ENCODE measurements at places on chromosomes 5 and 9.
A peak's percentile ranks its signal among the peaks of the same experiment; 100 is the strongest.

- DNase-seq, result no peak
Observed at GRCh38 chr5:143055596-143056338, 285.6 kb downstream of the ARHGAP26 start.

GRCh38 chr5:141003791-141004611 is 37.7 kb downstream of the PCDHAC2 start:
- peak; percentile 43 for DNase-seq

- DNase-seq, result no peak
Observed at GRCh38 chr9:114518120-114518519, 12.8 kb upstream of the WHRN start.

- no peak for DNase-seq
Observed at GRCh38 chr5:159671886-159672285, 244.4 kb upstream of the ADRA1B start.

DNA sequence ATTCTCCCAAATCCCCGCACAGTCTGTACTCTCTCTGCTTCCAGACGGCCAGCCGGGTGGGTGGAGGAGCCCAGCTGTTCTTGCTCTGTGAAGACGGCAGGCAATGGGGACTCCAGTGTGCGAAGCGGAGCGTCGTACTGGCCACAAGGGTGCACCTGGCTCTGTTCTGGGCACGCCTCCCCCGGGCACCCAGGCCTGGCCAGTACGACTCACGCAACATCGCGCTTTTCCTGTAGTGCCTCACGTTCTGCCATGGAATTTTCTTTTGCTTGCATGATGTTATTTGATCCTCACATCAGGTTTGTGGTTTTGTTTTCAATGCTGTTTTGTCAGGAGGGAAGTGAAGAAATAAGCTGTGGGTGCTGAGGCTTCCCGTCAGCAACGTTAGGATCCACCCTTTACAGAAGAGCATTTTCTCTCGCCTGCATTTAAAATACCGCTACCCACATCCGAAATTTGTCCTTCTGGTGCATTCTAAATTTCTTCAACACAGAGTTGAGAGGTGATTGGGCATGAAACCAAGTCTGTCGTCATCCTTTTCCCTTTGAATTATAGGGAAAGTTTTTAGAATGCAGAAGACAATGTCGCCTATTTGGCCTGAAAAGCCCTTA is 311.7 kb downstream of the TRIM36 start:
- DNase-seq, result peak; percentile 41

GRCh38 chr5:68290260-68290674 is 74.7 kb downstream of the PIK3R1 start:
- no peak for DNase-seq

DNA sequence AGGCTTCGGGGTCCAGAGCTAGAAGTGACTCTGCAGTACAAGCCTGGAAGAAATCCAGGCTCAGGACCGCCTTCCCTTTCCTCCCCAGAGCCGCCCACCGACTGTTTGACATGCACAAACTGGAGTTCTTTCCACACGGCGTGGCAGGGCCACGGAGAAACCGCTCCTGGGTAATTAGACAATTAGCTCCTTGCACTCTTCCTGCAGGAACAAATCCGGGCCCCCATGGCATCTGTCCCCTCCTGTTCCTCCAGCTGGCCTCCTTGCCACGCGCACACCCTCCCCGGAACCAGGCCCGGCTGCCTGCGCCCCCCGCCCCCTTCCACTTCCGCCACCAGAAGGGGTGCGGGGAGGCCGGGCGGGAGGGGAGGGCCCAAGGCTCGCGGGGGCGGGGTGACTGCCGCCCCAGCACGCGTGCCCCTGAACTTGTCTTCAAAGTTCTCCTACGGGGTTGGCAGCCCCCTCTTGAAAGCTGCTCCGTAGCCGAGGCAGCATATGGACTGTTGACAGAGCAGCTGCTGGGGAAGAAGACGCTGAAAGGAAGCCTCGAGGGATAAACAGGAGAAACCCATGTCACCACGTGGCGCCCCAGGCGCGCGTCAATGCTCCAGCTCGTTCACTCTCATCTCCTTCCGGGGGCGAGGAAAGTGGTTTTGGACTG is 74.3 kb downstream of the SEC61B start:
- DNase-seq, result no peak

DNA sequence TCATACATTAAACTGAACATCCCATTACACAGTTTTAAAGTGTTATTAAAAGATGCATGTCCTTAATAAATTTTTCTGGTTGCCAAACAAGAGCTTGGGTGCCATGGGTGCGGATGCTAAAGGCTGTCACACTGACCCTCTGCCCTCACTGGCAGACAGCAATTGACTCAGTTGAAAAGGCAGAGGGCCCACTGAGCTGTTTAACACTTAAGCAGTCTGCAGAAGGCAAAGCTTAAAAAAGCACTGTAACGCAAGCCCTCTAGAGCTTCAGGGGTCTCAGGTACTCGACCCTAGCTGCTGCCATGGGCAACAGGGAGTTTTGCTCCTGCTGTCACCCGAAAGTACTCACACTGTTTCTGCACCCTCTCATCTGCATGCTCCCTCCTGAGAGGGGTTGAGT is 726.4 kb upstream of the TYRP1 start:
- no peak for DNase-seq

GRCh38 chr5:6461006-6461405 is 12.3 kb downstream of the UBE2QL1 start:
- no peak for DNase-seq

DNA sequence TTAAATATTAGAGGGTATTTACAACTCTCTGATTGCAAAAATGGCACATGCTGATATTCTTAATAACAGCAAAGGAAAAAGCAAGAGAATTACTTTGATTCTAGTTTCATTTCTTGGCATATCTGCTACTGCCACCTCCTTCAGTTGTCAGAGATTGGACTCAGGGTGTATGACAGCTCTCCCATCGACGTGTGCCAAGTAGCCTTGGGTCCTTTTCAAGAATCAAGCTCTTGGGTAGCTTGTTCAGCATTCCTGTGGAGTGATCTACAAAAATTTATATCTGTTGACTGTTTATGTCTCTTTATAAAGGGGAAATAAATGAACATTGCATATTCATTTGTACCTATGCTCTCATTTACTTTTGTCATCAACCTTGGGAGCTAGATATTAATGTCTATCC is 315.6 kb downstream of the PRR16 start:
- no peak for DNase-seq

DNA sequence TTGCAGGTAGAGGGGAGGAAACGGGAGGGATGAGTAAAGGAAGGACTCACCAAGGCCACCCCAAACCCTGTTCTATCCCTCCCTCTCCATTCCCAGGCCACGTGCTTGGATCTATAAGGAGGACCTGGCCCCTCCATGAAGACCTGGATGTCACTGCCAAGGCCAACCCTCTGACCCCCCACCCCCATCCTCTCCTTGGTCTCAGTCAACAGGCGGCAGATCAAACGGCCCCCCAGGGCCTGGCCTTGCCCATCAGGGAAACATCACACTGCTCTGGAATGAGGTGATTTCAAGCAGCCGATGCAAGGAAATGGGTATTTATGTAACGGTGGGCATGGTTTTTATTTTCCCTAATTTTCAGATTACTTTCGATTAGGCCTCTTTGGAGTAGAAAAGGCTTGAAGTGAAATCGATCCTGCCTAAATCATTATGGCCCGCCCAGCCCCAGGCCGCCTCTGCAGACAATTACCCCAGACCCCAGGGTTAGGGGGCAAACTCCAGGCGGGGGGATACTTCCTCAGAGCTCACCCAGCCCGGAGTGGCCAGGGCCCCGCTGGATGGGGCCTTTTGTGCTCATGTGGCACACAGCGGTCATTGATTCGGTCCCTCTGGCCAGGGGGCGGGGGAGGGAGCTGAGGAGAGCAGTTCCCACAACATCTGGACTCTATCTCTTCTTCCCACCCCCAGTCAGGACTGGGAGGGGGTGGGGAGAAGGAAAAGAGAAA is 125.3 kb downstream of the PHF2 start:
- DNase-seq, result no peak

DNA sequence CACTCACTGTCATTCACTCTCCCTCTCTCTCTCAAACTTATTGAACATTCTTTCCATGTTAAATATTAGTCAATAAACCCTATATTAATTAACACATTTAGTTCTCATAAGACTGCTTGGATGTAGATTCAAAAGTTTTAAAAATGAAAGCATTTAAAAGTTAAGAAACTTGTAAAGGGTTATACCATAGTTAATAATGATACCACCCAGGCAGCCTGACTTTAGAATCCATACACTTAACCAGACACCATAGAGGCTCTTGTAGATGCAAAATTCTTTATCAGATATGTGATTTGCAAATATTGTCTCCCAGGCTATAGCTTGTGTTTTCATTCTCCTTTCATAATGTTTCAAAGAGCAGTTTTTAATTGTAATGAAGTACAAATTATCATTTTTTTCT is 335.8 kb upstream of the ACTBL2 start:
- DNase-seq, result no peak

- DNase-seq, result no peak
Observed at GRCh38 chr9:106857811-106858470, 5.0 kb upstream of the ZNF462 start.

DNA sequence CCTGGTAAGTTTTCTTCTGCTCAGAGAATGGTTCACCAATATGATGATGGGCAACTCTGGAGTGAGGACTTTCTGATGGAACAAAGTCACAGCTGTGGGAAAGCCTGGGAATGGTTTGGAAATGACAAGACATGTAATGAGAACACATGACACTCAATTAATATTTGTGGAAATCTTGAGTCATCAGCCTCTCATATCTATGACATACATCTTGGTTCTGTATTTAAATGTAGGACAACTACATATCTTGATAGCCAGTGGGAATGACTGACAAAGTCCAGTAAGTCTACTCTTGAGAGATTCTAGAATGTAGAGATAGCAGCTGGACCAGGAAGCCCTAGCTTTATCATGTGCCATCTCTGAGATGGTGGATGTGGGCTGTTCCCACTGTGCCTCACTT is 85.5 kb downstream of the PALM2AKAP2 start:
- no peak for DNase-seq

GRCh38 chr5:136047858-136048257 is 19.1 kb downstream of the TGFBI start:
- no peak for DNase-seq

DNA sequence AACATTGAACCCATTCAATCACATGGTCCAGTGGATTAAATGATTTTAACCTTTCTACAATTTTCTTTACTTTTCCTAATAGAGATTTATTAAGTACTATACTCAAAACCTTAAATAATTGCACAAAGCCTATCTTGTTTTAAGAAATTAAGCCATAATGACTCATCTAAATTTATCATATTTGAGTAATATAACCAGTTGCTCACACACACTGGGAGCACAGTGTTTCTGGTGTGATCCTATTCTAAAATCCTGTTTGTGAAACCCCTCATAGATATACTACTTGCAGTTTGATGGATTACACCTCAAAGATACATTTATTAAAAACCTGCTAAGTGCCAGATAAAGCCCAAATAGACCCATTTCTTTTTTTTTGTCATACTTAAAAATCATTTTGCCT is 668.3 kb upstream of the CDH18 start:
- no peak for DNase-seq

- DNase-seq, result no peak
Observed at GRCh38 chr5:123351820-123352219, 71.4 kb downstream of the CEP120 start.

DNA sequence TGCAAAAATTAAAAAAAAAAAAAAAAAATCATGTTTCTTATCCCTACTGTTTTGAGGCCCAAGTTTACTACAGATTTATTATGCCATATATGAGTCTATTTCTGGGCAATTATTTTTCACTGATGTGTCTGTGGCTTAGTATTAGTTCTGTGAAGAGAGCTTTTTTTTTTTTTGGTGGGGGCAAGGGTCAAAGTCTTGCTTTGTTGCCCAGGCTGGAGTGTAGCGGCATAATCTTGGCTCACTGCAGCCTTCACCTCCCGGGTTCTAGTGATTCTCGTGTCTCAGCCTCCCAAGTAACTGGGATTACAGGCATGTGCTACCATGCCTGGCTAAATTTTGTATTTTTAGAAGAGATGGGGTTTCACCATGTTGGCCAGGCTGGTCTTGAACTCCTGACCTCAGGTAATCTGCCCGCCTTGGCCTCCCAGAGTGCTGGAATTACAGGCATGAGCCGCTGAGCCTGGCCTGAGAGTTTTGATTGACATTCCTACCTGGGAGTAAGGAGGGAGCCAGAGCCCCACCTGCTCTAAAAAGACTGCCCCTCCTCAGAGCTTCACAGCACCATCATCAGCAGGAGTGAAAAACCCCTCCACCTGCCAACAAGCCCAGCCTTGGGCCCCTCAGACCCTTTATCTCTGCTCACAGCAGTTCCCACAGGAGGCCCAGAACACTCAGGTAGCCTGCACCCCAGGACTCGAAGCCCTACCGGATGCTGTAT is 36.1 kb upstream of the JADE2 start:
- DNase-seq, result no peak

DNA sequence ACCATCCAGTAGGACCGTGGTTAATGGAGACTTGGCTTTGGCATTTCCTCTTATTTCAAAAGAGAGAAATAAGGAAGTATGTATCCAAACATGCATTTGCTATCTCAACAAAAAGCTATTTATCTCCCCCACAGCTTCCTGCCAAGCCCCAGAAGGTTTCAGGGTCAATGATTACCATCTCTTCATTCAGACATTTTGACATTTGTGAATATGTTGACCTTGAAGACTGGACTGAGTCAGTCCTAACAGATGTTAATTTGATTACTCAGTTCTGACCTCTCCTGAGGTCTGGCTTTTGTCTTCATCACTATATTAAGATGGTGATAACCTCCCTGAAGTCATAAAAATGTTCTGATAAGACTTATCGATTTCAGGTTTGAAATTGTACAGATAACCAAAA is 479.4 kb downstream of the AGTPBP1 start:
- DNase-seq, result no peak

GRCh38 chr5:65776441-65777141 is 54.6 kb downstream of the NLN start:
- DNase-seq, result no peak
